Endothelial cell (in vitro differentiated cells): ENCODE measurements at places on chromosomes 16 and 17. TPM values are rescaled to one million over a fixed set of nuclear protein-coding genes. Genes with fewer than 3 reads are reported as not detected.

The PPL gene
- 1.1 TPM for total RNA-seq

The REXO5 gene
- total RNA-seq, result 2.4 TPM

The SLC5A11 gene
- total RNA-seq, result not detected

The DHRS7C gene
- total RNA-seq, result 0.31 TPM

The LRRC3C gene
- not detected for total RNA-seq

The NACA2 gene
- total RNA-seq, result not detected

The NPIPB9 gene
- total RNA-seq, result 1.2 TPM

The NUBP2 gene
- 49.8 TPM for total RNA-seq

The CEP131 gene
- total RNA-seq, result 21.1 TPM

The KRT222 gene
- 1.2 TPM for total RNA-seq

The CBX8 gene
- 3.3 TPM for total RNA-seq

The BAHCC1 gene
- 10.7 TPM for total RNA-seq

The RFFL gene
- 20.6 TPM for total RNA-seq

The ANKS4B gene
- total RNA-seq, result not detected

The NUPR1 gene
- total RNA-seq, result not detected

The GAST gene
- total RNA-seq, result not detected

The RSPRY1 gene
- total RNA-seq, result 63.0 TPM

The CCL23 gene
- not detected for total RNA-seq

The CTRL gene
- 0.56 TPM for total RNA-seq

The HP gene
- not detected for total RNA-seq

The SHBG gene
- total RNA-seq, result 0.95 TPM

The CCL17 gene
- not detected for total RNA-seq

The TADA2A gene
- 24.7 TPM for total RNA-seq

The PAGR1 gene
- 38.6 TPM for total RNA-seq

The TLCD2 gene
- 4.4 TPM for total RNA-seq

The TM4SF5 gene
- total RNA-seq, result not detected

The SCGB1C2 gene
- total RNA-seq, result not detected

The CES3 gene
- 2.5 TPM for total RNA-seq

The PRSS27 gene
- total RNA-seq, result 0.90 TPM
